ENCODE measurements at places on chromosomes 3 and 15. TPM values are rescaled to one million over a fixed set of nuclear protein-coding genes. Genes with fewer than 3 reads are reported as not detected.

- no peak for DNase-seq
These were observed 48.2 kb upstream of the ARPP19 start for GRCh38 chr15:52617026-52617425.

- no peak for DNase-seq
These were observed 58.9 kb downstream of the MYO1E start for GRCh38 chr15:59313641-59314332.

GRCh38 chr3:126414406-126414805 is 19.7 kb downstream of the CFAP100 start:
- no peak for DNase-seq

DNA sequence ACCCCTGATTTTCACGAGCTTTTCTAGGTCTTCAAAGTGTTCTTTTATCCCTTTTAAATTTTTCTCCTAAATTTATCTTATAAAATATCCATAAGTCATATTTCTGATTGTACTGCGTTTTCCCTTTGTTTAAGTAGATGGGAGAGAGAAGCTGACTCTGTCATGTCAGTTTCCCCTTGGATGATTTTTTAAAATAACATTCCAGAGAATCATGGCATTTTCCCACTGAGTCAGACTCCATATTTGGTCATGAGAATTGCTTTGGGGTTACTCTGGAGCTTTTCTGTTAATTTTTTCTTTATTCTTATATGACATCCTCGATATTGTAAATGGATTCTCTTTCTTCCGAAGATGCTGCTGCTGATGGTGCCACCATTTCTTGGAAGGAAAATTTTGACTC is 28.6 kb upstream of the UMPS start:
- DNase-seq = no peak

- DNase-seq = no peak
These were observed 28.3 kb downstream of the RFT1 start for GRCh38 chr3:53101956-53102355.

- peak; percentile 73 for DNase-seq
These were observed 50.9 kb downstream of the MYL3 start for GRCh38 chr3:46812237-46812791.

- DNase-seq = no peak
These were observed 388.2 kb upstream of the RGMA start for GRCh38 chr15:93477188-93477587.

DNA sequence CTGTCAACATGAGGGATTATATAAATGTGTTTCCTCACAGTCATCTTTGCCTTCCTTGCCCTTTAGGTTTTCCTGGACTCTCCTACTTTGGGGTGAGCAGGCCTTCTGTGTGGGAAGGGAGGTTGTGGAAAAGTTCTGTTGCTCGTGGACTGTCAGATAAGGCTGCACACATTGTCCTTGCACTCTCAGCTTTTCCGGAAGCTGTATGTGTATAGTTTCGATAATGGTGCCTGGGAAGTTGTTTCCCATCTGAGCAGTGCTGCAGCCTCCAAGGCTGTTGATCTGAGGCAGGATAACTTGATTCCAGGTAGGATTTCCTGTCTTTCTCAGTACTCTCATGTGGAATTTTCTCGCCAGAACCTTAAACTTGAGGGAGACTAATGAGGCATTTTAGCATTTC is 297.8 kb upstream of the AZI2 start:
- no peak for DNase-seq

DNA sequence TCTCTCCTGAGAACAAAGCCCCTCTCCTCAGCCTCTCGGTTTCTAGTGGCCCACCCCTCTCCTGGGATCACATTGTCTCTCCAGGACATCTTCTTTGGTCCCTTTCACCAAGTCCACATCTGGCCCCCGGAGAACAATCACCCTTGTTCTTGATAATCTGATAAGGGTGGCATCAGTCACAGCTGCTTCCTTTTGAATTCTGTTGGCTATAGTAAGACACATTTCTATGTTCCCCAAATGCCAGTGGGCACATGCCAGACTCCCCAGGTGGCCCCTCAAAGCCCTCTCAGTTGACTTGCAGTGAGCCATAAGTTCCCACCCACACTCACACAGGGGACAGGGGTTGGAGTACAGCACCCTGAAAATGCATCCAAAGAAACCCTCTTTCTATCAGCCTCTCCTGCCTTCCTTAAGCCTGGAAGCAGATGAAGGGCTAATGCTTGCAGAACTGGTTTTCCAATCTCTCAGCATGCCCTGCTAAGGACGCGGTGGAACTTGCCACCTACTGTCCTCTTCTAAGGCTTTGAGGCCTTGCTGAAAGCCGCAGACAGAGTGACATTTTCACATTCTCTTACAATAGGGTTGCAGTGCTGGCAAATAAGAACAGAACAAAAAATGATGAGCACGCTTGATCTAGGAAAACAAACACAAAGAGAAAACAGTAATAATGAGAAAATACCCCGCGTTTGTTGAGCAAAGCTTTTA is 101.3 kb upstream of the SLCO3A1 start:
- no peak for DNase-seq

DNA sequence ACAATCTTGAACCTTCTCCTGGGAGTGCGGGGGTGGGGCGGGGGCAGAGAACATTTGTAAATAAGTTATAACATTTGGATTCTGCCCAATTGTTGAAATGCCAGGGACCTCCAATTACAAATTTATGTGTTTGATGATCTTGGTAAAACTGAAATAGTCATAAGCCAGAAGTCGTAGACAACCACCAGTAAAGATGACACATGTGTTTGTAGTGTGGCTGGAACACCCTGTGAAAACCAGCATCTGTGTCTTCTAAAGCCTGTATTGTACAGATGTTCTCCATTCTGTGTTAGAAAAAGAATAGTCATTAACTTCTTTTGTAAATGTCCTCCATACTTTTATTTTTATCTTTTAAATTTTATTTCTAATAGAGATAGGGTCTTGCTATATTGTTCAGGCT is 61.8 kb downstream of the ARIH1 start:
- DNase-seq = no peak

DNA sequence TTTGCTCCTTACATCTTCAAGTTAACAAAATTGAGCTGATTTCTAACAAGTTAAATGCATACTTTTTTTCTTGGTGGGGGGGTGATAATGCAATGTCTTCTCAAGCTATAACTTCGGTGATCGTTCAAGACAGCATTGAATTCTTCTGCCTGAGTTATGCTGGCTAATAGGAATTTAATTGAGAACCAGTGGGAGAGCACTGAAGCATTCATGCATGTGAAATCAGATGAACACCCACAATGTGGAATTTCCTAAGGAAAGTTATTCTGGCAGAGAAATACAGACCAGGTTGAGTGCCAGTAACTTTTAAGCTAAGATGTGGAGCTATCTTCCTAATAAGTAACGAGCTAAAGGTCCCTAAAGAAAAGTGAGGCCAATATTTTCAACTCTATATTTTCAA is 3.0 kb downstream of the SPATA16 start:
- no peak for DNase-seq

DNA sequence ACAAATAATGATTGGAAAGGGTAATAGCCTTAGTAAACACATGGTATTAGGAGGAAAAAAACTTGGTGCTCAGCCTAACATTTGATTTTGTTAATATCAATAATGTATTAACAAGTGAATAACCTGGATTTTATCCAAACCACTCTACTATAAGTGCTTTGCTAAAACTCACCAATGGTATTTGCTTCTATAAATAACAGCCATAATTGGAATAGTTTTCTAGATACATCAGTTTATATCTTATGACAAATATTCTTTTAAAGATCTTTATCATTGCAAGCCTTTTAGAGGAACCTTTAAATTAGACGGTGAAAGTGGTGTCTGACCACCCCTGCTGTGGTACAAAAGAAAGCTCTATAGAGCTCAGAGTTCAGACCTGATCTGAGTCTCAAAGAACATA is 123.9 kb downstream of the SHOX2 start:
- DNase-seq = no peak

DNA sequence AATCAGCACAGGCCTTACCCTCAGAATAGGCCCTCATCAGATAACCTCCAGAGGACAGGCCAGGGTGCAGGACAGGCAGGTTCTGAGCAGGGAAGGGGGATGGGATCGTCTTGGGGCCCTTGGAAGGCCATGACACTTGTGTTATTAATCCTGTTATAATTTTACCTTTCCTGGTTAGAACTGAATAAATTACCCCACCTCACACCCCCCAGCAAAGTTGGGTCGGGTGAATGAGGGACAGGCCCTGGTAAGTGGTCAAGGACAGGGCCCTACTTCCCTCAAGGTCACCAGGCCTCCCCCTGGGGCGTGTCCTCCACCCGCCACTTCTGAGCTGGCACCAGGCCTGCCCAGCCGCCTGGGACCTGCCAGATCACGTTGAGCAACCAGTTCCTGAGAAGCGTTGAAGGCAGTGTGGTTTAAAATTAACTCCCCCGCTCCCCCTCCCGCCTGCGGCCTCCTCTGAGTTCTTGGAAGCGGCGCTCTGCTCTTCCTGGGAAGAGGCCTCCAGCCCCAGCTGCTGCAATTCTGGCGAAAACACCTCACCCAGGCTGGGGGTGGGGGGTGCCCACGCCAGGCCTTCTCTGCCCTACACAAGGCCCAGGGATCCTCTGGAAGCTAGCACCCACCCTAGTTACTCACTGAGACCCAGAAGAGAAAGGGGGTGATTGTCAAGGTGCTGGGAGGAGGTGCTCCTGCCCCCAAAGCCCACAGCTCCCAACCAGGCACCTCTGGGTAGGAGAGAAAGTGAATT is 10.6 kb downstream of the CISH start:
- peak; percentile 92 for DNase-seq

DNA sequence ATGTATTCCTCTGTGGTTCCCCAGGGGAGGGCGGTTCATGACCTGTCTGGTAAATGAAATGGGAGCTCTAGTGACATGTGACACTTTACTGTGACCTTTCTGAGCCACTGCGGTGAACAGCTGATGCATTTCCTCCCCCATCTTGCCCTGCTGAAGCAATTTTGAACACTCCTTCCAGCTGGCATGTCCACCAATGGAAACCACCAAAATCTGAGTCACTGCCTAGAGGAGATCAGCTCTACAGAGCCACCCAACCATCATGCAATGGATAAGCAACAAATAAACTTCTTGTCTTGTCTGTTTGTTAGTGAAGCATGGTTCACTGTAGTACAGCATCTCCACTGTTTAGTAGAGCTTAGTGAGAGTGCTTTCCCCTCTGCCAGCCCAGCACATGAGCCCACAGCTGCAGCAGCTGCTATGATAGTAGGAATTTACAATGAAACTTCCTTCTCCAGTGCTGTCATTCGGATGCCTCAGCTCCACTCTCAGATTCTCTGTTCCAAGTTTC is 479.4 kb downstream of the NTRK3 start:
- DNase-seq = no peak

- DNase-seq = no peak
These were observed 46.2 kb downstream of the TBL1XR1 start for GRCh38 chr3:177150970-177151627.

DNA sequence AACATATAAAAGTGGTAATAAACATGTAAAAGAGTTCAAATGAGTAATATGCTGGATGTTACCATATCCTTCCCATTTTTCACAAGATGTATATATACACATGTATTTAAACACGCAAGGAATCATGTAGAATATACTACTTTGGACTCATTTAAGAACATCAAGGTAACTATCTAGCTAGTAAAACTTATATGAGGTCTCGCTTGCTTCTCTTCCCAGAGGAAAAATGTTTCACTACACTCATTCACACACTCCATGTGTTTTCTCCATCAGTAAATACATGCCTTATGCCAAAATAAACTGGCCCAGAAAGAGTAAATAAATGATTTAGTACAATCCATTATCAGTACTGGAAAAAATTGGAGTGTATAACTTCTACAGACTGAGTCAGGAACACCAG is 229.2 kb upstream of the MME start:
- no peak for DNase-seq

- DNase-seq = no peak
These were observed 378.7 kb upstream of the ATP11B start for GRCh38 chr3:182414586-182414985.

- peak; percentile 54 for DNase-seq
These were observed 11.3 kb upstream of the SOX2 start for GRCh38 chr3:181700168-181701087.

- DNase-seq = no peak
These were observed 30.6 kb upstream of the CERS3 start for GRCh38 chr15:100559330-100559729.

- peak; percentile 6 for DNase-seq
These were observed 2.2 kb upstream of the LTF start for GRCh38 chr3:46466871-46467403.

The C3orf52 gene
- 2.5 TPM for total RNA-seq

The STARD5 gene
- 4.2 TPM for total RNA-seq

The UROC1 gene
- total RNA-seq = not detected

The GPR27 gene
- 3.0 TPM for total RNA-seq

The CCR3 gene
- 1.2 TPM for total RNA-seq

The PDZRN3 gene
- total RNA-seq = not detected

The SLC9C1 gene
- not detected for total RNA-seq

The SLC22A13 gene
- total RNA-seq = 0.25 TPM
